Natural killer cell (primary cell): ENCODE measurements at places on chromosomes 12 and 14.

- no peak for DNase-seq
These were observed 47.6 kb downstream of the DCAF5 start for GRCh38 chr14:69105326-69105725.

- DNase-seq: no peak
These were observed 212.9 kb downstream of the DUSP6 start for GRCh38 chr12:89139390-89139789.

- DNase-seq: no peak
These were observed 13.0 kb upstream of the KRT83 start for GRCh38 chr12:52334185-52334584.

DNA sequence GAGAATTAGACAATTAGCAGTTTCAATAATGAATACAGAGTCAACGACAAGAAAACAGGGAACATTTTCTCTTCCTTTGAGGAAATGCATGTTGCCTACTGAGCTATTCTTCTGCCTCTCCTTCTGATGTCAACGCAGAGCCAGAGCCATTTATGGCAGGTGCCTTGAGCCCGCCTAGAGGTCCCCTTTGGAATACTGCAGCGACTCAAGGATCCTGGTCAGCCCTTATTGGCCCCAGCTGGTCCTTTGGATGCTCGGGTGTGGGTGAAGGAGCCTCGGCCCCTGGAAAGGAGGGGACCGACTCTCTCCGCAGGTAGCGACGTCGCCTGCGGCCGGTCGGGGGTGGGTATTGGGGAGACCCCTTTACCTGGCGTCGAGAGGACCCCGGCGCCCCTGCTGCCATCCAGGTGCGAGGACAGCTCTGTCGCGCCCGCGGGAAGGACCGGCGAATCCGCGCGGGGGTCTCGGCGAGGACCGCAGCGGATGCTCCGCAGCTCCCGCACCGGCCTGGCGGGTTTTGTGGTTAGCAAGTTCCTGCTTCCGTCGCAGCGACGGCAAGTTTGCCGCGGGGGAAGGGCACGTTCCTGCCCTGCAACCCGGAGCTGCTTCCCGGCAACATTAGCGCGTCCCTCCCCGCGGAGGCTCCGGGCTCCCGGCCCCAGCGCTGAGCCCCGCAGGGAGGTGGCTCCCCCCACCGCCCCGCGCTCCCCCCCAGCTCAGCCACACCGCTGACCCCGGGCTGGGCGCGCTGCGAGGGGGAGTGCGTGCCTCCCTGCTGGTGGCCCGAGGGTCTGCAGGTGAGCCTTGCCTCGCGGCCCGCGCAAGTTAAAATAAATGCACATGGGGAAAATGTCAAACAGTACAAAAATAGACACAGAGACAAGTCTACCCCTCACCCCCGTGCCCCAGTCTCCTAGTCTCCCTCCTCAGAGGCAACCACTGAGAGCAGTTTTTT, at the start of gene MANSC1:
Gene MANSC1, minus strand, starts transcription at position 532 of the 955 bp plus-strand sequence. CDS start 6,928 bp downstream, outside the sequence.
- peak; percentile 39 for DNase-seq

DNA sequence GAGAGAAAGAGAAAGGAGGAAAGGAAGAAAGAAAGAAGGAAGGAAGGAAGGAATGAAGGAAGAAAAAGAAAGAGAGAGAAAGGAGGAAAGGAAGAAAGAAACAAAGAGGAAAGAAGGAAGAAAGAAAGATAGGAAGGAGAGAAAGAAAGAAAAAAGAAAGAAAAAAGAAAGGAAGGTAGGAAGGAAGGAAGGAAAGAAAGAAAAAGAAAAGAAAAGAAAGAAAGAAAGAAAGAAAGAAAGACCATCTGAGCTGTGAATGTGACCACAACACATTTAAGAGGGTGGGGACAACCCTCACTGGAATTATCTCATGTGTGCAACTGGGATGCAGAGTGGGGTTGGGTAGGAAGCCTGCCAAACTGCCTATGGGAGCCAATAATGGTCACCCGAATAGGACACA, 36.0 kb upstream of the BATF start:
- DNase-seq: no peak

DNA sequence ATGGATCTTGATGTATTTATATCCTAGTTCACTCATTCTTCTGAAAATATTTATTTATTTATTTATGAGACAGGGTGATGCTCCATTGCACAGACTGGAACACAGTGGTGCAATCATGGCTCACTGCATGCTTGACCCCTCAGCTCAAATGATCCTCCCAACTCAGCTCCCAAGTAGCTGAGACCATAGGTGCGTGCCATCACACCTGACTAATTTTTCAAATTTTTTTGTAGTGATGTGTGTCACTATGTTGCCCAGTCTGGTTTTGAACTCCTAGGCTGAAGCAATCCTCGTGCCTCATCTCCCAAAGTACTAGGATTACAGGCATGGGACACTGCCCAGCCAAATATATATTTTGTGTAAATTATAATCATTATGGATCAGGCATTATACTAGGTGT, 595.6 kb upstream of the ATP2B1 start:
- no peak for DNase-seq

DNA sequence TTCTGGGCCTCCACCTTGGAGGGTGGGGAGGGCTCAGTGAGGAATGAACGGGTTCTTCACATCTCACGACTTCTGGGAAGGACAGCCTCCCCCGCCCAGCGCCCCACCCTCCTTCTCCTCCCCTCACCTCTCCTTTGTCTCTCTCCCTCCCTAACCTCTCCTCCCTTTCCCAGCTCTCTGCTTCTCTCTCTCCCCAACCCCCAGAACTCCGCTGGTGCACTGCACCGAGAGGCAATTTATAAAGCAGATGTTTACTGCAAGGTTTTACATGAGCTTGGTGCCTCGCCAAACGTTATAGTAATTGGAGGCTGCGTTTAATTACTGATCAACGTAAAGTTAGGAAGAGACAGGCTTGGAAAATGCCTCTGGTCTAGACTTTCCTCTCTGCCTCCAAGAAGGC, 42.9 kb upstream of the FAM222A start:
- no peak for DNase-seq

DNA sequence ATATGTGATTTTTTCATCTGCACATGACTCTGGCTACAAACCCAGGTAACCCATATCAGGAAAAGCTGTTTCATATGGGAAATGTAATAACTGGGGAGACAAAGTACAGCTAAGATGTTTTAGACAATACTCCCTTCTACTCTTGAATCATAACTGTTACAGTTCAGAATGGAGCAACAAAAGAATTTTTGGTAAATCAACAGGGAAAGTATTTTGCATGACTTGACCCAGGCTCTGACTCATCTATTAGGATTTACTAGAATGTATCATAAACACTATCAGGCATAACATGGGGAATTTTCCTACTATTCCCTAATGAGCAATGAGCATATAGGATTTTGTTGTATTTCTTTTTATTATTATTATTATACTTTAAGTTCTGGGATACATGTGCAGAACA, 553.0 kb downstream of the SLC16A7 start:
- no peak for DNase-seq
